ENCODE measurements at places on chromosomes 1 and 21. TPM values are rescaled to one million over a fixed set of nuclear protein-coding genes. Genes with fewer than 3 reads are reported as not detected.

DNA sequence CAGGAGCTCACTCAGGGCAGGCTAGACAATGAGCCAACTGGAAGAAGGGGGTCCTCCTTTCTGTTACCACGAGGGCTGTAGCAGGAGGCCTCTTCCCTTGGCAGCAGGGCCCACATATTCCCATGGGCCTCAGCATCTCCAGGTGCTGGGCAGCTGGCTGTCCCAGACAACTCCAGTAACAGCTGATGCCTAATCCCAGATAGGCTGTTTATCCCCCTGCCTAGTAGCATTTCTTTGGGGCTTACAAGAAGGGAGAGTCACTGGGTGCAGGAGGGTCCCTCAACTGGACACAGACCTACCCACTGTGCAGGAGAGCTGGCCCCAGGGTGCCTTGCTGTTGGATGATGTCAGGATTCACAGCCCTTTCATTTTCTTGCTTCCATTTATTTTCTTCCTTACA, 278.2 kb downstream of the DSCAM start:
- no peak overlapping the region for H3K4me3 ChIP-seq
- no peak overlapping the region for H3K27ac ChIP-seq
- DNase-seq = no peak
- H3K36me3 ChIP-seq = no peaks in the 10 kb centered on the region

GRCh38 chr1:220680085-220680687, 10.0 kb upstream of the C1orf115 start:
- no peak for DNase-seq
- H3K4me1 ChIP-seq = no peaks in the 10 kb centered on the region
- H3K27ac ChIP-seq = no peak overlapping the region
- peaks cover 3% of the 10 kb centered on the region for H3K27me3 ChIP-seq
- H3K4me3 ChIP-seq = no peak overlapping the region

The TINAGL1 gene
- 2.6 TPM for total RNA-seq

DNA sequence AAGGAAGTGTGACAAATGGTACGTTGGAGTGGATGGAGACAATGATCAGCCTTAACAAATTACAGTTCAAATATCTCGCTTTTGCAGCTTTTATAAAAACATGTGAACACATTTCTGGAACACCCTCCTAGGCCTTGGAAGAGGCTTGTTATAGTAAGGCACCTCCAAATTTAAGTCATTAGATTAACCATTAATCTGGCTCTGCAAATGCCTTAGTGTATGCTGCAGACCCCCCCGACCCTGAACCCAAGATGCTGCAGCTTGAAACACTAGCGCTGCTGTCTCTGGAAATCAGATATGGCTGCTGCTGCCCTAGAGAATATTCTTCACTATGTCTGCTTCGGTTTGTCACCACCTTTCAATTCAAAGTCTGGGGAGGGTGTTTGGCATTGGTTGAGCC, 196.4 kb downstream of the MIS18A start:
- H3K36me3 ChIP-seq = peaks cover 4% of the 10 kb centered on the region
- H3K27ac ChIP-seq = no peak overlapping the region
- no peak overlapping the region for H3K4me3 ChIP-seq
- peaks cover 2% of the 10 kb centered on the region for H3K27me3 ChIP-seq

The BOLA1 gene
- total RNA-seq = 10.9 TPM

The KRTAP19-7 gene
- not detected for total RNA-seq

DNA sequence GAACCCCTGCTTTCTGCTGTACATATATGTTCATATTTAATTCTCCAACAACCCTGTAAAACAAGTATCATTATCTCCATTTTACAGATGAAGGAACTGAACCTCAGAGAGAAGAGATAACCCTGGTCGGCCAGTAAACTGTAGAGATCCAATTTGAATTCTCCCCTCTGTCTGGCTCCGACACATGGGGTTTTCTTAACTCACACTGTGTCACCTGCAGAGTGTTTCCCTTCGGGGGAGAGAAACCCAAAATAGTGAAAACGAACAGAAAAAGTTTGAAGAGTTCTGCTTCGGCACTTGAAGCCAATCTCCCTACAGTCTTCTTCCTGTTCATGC, 17.4 kb upstream of the BCAR3 start:
- H3K4me3 ChIP-seq = no peak overlapping the region
- peaks cover 16% of the 10 kb centered on the region for H3K27me3 ChIP-seq
- no peaks in the 10 kb centered on the region for H3K36me3 ChIP-seq
- no peak overlapping the region for H3K27ac ChIP-seq
- peaks cover 2% of the 10 kb centered on the region for H3K4me1 ChIP-seq

GRCh38 chr1:100921110-100921706, 25.3 kb downstream of the SLC30A7 start:
- H3K4me3 ChIP-seq = no peak overlapping the region
- H3K27me3 ChIP-seq = no peaks in the 10 kb centered on the region
- no peaks in the 10 kb centered on the region for H3K4me1 ChIP-seq
- peaks cover 16% of the 10 kb centered on the region for H3K36me3 ChIP-seq

GRCh38 chr1:223133306-223133823, 9.7 kb downstream of the TLR5 start:
- peak overlapping the region; percentile 93 for H3K27ac ChIP-seq
- DNase-seq = no peak
- peak overlapping the region; percentile 73 for H3K4me3 ChIP-seq
- H3K4me1 ChIP-seq = peaks cover 19% of the 10 kb centered on the region

DNA sequence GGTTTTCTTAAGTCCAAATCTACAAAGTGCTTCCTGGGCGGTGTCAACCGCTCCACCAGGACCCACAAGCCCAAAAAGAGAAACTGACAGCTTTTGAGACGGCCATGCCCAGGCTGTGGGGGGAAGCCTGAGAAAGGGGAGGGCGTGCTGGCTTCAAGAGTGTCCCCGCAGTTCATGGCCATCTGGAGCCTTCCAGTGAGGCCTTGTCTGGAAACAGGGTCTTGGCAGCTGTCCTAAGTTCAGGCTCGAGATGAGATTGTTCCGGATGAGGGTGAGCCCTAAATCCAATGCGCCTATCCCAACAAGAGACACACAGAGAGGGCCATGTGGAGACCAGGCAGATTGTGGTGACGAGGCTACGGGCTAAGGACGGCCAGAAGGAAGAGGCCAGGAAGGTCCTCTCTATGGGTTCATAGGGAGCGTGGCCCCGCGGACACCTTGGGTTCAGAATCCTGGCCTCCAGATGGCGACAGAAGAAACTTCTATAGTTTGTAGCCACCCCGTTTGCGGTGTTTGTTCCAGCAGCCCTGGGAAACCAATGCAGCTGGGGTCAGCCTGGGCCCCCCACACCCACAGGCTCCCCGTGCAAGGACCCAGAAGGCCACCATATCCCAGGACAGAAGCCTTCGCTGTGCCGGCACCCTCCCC, 70.2 kb downstream of the ARHGEF16 start:
- no peaks in the 10 kb centered on the region for H3K27me3 ChIP-seq
- no peak overlapping the region for H3K27ac ChIP-seq
- H3K4me1 ChIP-seq = no peaks in the 10 kb centered on the region
- H3K4me3 ChIP-seq = no peak overlapping the region

The RAB3B gene
- 87.1 TPM for total RNA-seq

The RHCE gene
- total RNA-seq = not detected

The STIL gene
- total RNA-seq = 14.8 TPM

- DNase-seq = no peak
- H3K27ac ChIP-seq = no peak overlapping the region
- H3K4me1 ChIP-seq = no peaks in the 10 kb centered on the region
These were observed 104.5 kb downstream of the POU2F1 start for GRCh38 chr1:167325151-167325550.

The SPRR2B gene
- total RNA-seq = not detected

- no peaks in the 10 kb centered on the region for H3K36me3 ChIP-seq
- H3K4me3 ChIP-seq = no peak overlapping the region
- DNase-seq = no peak
- no peaks in the 10 kb centered on the region for H3K27me3 ChIP-seq
- H3K27ac ChIP-seq = no peak overlapping the region
These were observed 43.8 kb downstream of the CD53 start for GRCh38 chr1:110916669-110917306.

DNA sequence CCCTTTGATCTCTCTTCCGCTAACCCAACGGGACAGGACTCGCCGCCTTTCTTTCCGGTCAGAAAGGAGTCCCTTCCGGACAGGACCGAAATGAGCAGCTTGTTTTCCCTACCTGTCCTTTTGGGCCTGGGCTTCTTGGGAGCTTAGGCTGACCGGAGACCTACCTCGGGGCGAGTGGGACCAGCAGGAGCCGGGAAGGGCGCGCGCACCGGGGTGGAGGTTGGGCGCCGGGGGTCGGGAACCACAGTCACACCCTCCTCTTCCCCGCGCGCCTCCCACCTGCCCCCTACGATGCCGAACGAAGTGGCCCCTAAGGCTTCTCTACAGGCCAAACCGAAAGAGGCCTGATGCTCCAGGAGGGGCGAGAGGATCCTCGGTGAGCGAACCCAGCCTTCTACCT, 95.2 kb downstream of the PRKAB2 start:
- peaks cover 16% of the 10 kb centered on the region for H3K4me1 ChIP-seq
- H3K36me3 ChIP-seq = peaks cover 1% of the 10 kb centered on the region
- no peak for DNase-seq
- H3K4me3 ChIP-seq = no peak overlapping the region

DNA sequence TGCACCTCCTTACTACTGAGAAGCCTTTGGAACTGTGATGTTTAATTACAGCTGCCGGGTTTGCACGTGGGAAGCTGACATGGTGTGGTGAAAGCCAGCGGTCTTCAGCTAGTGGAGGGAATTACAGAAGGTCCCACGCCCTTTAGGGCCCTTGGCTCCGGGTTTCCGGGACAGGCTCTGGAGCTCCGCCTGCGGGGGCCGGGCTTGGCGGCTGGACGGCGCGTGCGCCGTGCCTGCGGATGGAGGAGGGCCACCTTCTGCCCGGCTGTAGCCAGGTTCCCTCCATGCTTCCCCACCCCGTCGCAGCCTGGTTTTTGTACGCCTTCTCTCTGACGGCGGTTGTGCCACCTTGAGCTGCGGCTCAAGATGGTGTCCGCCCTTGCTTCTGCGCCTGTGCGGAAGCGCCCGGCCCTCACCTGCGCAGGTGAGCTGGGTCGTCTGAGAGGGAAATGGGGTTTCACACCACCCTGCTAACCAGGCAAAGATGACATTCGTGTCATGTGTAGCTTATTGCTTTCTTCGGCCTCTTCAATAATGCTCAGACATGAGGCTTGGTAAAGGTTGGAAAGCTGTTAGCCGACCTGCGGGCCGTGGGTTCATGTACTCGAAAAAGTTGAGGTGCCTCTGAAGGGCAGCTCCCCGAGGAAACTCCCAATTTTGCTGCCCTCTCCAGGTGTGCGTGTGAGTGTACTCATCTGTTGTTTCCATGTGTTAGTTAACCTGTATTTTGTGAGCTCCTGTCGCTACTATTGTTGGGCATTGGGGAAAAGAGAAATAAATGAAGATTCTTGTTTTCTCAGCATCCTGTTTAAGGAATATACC, 36.6 kb upstream of the OPRD1 start:
- peak overlapping the region; percentile 82 for H3K27ac ChIP-seq
- DNase-seq = peak; percentile 14
- peaks cover 1% of the 10 kb centered on the region for H3K36me3 ChIP-seq
- peak overlapping the region; percentile 35 for H3K4me3 ChIP-seq
- no peaks in the 10 kb centered on the region for H3K27me3 ChIP-seq
- H3K4me1 ChIP-seq = no peaks in the 10 kb centered on the region

The TNFRSF18 gene
- not detected for total RNA-seq

The ZMYM1 gene
- total RNA-seq = 34.1 TPM

The PRMT2 gene
- 91.9 TPM for total RNA-seq

GRCh38 chr1:95990033-95990432, 731.6 kb upstream of the PTBP2 start:
- no peaks in the 10 kb centered on the region for H3K27me3 ChIP-seq
- no peaks in the 10 kb centered on the region for H3K36me3 ChIP-seq
- no peaks in the 10 kb centered on the region for H3K4me1 ChIP-seq
- H3K27ac ChIP-seq = no peak overlapping the region
- H3K4me3 ChIP-seq = no peak overlapping the region

GRCh38 chr1:36109041-36109679, 15.9 kb downstream of the COL8A2 start:
- no peak for DNase-seq
- H3K4me3 ChIP-seq = no peak overlapping the region
- no peak overlapping the region for H3K27ac ChIP-seq
- H3K36me3 ChIP-seq = no peaks in the 10 kb centered on the region
- peaks cover 9% of the 10 kb centered on the region for H3K27me3 ChIP-seq

The TMPRSS15 gene
- total RNA-seq = not detected

The ALPL gene
- 19.8 TPM for total RNA-seq

The PRAMEF18 gene
- not detected for total RNA-seq

DNA sequence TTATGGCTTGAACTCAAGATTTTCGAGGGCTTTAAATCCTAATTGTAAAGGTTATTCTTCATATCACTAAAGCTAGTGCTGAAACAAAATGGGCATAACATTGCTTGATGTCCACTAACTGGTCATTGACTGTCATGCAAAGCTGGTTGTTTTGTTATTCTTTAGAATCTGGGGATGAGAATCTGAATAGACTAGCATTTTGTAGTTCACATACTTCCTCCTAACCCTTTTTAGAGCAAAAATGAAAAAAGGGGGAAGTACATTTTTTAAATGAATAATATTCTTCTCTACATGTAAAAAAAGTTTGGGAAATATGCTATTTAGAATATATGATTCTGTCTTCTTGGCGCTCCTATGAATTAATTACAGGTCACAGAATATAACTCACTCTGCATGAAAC, 72.2 kb upstream of the HMCN1 start:
- H3K27me3 ChIP-seq = no peaks in the 10 kb centered on the region
- no peak overlapping the region for H3K27ac ChIP-seq
- DNase-seq = no peak
- H3K36me3 ChIP-seq = no peaks in the 10 kb centered on the region
- H3K4me1 ChIP-seq = no peaks in the 10 kb centered on the region

The SLC25A24 gene
- 46.9 TPM for total RNA-seq

Data from progenitor cell of endocrine pancreas (in vitro differentiated cells).